Activated CD4-positive, alpha-beta T cell treated with anti-CD3 and anti-CD28 coated beads for 24 hours (primary cell): ENCODE measurements at places on chromosomes 1 and 21.

DNA sequence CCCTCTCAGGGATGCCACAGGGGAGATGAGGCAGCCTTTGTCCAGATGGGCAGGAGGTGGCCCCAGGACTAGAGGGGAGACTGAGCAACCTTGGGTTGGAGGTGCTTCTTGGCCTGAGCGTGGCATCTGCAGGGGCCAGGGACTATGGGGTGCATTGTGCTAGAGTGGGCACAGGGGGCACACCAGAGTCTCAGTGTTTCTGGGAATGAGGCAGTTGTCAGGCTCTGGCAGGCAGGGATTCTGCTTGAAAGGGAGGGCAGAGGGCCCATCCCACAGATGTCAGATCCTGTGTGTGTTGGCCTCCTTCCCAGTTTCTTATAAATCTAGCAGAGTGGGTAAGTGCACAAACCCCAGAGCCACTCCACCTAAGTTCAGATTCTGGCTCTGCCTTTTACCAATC is 13.7 kb downstream of the LGR6 start:
- no peak for DNase-seq

DNA sequence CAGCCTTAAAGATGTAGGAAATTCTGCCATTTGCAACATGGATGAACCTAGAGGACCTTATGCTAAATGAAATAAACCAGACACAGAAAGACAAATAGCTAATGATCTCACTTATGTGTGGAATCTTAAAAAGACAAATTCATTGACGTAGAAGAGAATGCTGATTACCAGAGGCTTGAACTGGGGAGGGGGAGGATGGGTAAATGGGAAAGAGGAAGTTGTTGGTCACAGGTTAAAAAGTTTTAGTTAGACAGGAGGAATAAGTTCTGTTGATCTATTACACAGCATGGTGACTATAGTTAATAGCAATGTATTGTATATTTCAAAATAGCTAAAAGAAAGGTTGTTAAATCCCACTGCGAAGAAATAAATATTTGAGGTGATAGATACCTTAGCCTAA is 62.8 kb downstream of the PKN2 start:
- DNase-seq: no peak

- DNase-seq: no peak
These were observed 136.5 kb upstream of the ETS2 start for GRCh38 chr21:38669186-38669585.

- no peak for DNase-seq
These were observed 18.8 kb upstream of the LIN9 start for GRCh38 chr1:226327761-226328162.

DNA sequence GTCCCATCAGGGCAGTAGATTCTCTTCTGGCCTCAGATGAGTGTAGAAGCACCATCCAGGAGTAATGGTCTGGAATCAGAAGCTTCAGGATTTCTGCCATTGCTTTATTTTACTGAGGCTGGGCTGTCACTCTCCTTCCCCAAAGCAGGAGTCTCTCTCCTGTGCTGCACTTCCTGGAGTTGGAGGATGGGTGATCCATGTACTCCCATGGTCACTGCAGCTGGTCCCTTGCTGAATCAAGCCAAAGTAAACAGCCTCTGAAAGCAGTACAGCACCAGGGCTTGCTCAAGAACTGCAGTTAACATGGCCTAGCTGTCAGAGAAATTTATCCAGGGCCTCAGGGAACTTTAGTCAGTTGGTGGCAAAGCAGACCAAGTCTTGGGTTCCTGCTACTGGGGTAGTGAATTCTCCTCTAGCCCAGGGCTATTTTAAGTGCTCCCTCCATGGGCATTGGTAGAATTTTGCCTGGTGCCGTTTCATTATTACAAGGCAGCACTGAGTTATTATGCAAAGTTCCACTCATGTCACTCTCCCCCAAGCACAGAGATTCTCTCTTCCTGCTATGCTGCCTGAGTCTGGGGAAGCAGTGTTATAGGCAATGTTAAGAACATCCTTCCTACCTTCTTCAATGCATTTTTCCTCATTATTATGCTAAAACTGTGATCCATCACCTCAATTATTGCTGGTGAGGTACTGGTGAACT is 29.5 kb downstream of the DRAM2 start:
- DNase-seq: no peak

DNA sequence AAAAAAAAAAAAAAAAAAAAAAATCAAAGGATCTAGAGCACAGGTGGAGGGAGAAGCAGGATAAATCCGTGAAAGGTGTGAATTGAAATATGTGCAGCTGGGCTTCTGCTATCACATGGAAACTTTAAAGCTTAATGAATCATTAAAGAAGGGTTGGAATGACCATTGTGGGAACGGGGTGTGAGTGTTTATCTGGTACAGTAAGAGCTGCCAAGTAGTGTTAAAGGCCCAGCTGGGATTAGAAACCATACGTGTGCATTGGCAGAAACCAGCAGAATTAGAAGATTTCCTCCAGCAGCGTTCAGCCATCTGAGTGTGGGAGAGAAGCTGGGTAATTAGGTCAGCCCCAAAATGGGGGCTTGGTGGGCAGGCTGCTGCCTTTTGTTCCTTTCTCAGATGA is 13.5 kb downstream of the FALEC start:
- no peak for DNase-seq

DNA sequence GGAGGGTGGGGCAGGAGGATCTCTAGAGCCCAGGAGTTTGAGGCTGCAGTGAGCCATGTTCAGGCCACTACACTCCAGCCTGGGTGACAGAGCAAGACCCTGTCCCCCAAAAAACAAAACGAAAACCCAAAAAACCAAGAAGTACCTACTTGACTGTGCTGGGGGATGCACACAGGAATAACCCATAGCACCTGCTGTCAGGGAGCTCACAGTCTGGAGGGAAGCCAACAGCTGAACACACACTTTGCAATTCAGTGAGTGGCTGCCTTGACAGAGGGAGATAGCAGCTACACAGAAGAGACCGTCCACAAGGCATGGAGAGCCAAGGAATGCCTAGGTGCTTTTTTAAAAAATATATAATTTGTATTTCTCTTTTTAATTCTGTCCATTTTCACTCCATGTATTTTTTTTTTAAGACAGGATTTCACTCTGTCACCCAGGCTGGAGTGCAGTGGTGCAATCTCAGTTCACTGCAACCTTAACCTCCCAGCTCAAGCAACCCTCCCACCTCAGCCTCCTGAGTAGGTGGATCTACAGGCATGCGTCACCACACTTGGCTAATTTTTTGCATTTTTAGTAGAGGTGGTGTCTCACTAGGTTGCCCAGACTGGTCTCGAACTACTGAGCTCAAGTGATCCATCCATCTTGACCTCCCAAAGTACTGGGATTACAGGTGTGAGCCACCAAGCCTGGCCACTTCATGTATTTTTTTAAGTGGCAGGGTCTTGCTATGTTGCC is 68.7 kb downstream of the NID1 start:
- no peak for DNase-seq

GRCh38 chr1:230228236-230228897 is 161.3 kb downstream of the GALNT2 start:
- DNase-seq: no peak

DNA sequence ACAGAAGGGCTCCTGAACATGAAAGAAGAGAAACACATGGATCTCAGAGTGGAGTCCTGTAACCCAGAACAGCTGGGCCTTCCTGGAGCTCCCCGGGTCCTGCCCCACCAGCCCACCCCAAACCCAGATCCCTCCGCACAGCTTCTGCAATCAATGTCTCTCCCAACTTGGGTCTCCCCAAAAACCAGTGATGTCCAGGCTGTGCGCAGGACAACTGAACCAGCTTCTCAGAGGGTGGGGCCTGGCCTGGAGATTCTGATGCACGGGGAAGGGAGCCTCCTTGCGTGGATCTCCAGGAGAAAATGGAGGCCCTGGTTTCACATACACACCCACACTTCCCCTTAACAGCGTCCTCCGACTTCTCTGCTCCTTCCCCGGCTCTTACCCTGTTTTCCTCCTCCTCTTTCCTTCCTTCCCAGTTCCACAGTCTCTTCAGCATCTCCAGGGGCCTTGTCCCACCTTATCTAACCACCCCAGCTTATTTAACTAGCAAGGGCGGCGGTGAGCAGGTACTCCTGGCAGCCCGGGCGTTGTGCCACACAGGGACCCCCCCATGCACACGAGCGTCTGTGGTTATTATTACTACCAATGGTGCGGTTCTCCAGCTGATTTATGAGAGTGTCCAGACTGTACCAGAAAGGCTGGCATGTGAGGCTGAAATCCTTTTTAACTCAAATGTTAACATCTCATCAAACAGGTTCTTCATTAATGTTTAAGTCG is 11.2 kb upstream of the MX2 start:
- no peak for DNase-seq

DNA sequence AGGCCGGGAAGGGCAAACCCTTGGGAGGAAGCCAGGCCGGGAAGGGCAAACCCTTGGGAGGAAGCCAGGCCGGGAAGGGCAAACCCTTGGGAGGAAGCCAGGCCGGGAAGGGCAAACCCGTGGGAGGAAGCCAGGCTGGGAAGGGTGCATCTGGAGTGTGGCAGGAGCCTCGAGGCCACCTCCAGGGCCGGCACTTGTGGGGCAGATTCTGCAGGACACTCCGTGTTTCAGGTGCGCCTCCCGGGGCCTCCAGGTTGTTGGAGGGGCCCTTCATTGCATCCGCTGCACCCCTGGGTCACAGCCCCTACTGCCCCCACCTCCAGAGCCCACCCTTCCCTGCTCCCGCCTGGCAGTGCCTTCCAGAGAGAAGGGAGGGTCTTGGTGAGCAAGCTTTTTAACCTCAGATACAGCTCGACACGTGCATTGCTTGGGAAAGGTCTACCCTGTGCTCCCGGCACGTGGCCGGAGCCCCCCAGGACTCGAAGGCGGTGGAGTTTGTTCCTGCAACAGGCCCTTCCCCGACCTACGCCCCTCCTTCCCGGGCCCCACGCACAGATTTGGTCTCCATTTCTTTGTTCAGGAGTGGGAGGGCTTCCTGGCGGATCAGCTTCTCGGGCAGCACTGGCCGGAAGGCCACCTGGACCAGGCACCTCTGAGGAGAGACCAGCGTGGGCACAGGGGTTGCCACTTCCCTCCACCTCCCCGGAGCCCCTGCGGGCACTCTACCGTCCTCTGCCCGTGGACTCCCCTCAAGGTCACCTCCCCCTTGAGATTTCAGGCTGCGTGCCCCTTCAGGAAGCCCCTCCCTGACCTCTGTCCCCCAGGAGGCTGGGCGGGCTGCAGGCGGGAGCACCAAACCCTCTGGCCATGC is 9.4 kb upstream of the TMEM52 start:
- DNase-seq: no peak

DNA sequence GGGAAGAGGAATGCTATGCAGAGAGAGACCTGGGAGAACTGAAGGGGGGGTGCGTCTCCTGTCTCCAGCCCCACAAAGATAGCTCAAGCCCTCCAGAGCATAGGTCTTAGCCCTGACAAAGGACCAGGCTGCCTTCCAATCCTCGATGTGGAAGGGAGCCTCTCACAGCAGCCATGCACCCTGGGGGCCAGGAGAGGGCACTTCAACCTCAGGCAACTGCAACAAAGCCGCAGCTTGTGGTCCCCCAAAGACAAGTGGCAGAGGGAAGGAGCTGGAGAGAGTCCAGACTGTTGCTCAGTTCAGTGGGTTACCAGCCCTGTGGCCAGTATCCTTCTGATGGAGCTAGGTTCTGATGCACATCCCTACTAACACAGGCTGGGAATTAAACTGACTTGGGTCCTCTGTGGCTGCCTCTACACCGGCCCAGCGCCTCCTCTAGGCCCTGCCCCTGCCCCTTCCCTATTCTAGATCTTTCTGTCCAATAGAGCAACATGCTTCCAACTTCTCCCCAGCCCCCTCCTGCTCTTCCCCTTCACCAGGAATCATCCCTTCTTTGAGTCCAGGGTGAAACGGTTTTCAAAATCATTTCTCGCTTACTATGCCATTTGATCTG is 100.7 kb upstream of the SPATA6 start:
- DNase-seq: no peak

DNA sequence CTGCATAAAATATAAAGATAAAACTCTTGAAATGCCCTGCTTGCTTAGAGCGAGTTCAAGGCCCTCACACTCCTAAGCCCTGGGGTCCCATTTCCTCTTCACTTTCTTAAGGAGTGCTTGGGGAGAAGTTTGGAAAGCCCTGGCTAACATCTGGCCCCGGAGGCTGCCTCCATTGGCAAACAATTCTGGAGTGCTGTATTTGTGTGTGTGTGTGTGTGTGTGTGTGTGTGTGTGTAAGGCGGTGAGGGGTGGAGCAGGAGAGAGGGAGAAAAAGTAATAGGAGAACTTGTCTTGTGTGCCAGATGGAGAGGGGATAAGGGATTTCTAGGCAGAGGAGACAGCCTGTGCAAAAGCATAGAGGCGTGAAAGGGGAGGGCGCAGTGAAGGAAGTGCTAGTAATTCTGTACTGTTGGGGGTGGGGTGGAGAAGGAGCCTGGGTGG is 578 bp upstream of the TRIM62 start:
- DNase-seq: no peak

- no peak for DNase-seq
These were observed 1.7 kb upstream of the LCE7A start for GRCh38 chr1:152858062-152858461.

DNA sequence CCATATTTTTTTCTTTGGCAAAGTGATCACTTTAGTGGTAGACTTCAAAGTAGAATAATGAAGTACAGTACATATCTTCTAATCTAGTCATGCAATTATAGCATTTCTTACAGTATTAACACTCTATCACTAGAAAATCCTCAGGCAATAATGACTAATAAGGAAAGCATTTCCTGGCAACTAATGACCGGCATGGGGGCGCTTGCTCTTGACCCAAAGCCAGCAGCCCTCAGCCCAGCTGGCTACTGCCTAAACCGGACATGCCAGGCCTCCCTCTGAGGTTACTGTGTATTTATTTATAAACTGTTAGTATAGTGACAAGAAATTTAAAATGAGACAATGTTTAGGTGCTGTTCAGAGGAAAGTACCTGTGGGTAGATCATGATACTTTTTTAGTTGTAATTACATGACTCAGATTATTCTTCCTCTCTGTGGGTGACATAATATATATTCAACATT is 633.8 kb downstream of the PTPRC start:
- no peak for DNase-seq

DNA sequence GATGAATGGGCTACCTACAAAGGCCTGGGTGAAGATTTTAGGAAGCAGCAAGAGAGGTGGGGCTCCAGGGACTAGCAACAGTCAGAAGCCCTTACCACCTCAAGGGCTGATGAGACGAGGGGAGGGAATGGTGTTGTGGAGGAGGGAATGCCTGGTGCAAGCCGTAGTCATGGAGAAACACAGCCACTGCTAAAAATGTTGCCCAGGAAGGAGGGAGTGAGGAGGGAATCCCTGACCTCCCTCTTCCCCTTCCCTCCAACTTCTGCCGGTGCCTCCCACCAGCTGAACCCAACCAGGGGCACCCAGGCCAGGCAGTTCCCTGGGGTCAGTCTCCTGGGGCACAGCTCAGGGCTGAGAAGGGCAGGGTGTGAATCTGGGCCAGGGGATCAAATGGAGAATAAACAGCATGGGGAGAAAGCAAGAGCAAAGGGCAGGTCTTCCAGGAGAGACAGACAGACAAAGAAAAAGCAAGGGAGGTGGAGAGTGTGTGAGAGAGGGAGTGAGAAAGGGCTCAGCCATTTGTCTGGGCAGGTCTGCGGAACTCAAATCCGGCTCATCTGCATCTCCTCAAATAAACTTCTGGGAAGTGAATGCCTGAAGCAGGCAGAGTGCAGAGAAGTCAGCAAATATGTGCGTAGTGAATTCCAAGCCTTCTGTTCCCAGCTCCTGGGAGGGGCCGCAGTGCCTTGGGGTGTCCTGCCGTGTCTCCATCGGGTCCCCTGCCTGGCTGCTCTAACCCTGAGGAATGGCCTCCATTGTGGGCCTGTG is 27.1 kb upstream of the POU3F1 start:
- no peak for DNase-seq
